ENCODE measurements at places on chromosomes 1 and 21.
A peak's percentile ranks its signal among the peaks of the same experiment; 100 is the strongest.

GRCh38 chr1:116682641-116683221 is 15.2 kb upstream of the IGSF3 start:
- no peak for DNase-seq

- DNase-seq = peak; percentile 14
Observed at GRCh38 chr1:189619682-189620332, 857.9 kb downstream of the BRINP3 start.

GRCh38 chr1:169943963-169944526 is 50.3 kb upstream of the SCYL3 start:
- DNase-seq = no peak

DNA sequence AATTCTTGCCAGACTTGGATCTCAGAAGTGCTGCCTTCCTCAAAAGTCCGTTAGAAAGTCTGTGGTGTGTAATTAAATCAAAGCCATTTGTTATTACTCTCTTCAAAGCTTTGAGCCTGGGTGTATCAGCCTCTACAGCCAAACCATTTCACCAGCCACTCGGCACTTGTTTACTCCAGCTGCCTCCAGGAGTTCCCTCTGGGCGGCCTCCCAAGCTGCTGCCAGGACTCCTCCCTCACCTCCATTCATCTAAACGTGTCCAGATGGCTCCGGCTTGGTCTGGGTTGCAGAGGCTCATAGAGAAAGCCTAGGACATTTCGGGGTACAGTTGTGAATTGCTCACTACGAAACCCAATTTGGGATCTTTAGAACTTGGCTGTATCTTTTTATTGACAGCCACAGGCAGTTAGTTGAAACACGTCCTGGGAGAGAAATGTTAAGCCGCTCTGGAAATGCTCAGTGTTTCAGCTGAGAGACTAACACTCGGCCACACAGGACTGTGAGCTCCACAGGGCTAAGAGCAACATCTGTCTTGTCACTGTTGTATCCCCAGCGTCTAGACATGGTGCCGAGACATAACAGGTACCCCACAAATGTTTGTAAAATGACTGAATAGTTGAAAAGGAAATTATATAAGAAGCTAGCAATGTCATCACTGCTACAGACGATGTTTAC is 116.9 kb upstream of the NGF start:
- no peak for DNase-seq

DNA sequence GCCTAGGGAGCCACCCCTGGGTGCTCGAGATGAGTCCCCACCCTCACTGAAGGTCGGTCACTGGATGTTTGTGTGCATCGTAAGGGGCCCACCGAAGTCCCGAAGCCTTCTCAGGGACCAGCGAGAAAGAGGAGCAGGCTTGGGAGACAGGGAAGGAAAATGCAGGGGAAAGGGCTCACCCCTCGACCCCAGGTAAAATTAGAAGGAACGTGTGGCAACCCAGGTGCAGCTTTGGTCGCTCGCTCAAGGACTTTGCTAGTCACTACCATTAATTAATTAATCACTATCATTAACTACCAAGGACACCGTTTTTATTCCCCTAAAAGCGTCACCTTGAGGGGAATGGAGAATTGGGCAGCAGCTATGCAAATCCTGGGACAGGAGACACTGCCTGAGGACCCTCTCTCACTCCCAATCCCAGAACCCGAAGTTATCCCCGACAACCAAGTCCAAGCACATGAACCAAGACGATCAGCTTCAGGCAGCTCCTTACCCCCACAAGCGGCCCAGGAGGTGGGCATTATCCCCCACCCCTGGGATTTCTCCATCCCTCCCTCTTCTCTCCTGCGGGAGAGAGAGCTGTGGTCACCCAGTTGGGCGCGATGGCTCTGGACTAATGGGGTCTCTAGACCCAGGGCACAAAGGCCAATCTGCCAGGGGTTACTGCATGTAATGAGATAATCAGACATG is 4.2 kb upstream of the SIM2 start:
- DNase-seq = no peak

DNA sequence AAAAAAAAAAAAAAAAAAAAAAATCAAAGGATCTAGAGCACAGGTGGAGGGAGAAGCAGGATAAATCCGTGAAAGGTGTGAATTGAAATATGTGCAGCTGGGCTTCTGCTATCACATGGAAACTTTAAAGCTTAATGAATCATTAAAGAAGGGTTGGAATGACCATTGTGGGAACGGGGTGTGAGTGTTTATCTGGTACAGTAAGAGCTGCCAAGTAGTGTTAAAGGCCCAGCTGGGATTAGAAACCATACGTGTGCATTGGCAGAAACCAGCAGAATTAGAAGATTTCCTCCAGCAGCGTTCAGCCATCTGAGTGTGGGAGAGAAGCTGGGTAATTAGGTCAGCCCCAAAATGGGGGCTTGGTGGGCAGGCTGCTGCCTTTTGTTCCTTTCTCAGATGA is 13.5 kb downstream of the FALEC start:
- no peak for DNase-seq

DNA sequence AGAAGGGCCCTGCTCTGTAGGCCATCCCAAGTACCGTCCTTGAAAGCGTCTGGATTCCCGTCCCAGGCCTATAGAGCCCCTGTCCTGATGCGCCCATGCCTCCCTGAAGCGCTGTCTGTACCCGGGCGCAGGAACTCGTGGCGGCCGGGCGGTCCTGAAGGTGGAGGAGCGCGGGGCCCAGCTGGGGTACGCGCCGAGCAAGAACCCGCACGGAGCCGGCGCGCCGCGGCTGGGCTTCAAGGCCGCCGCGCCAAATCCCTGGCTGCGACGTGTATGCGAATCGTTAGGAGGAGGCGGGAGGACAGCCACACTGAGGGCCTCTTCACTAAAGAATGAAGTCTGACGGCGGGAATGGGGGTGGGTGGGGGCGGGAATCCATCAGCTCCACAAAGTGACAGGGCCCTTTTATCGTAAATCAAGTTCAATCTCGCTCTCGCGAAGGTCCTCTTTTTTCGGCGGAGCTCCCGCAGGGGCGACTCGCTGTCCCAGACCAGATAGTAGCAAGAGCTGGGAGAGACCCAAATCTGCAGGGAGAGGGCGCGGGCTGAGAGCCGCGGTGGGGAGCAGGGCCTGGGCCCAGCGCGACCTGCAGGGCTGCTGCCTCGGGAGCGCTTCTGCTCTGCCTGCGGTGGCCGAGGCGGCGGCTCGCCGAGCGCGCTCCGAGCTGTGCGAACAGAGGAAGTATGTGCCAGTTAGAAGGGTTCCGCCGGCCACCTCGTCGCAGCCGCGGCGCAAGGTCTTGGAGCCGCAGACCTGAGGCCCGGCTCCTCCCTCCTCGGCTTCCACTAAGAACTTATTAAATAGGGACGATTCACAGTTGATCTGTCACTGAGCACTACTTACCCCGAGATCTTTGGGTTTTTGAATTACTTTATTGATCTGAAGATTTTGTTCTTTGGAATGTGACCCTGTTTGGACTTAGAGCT is 10.4 kb downstream of the BARHL2 start:
- no peak for DNase-seq

GRCh38 chr1:245332513-245332912 is 177.7 kb downstream of the KIF26B start:
- DNase-seq = no peak

DNA sequence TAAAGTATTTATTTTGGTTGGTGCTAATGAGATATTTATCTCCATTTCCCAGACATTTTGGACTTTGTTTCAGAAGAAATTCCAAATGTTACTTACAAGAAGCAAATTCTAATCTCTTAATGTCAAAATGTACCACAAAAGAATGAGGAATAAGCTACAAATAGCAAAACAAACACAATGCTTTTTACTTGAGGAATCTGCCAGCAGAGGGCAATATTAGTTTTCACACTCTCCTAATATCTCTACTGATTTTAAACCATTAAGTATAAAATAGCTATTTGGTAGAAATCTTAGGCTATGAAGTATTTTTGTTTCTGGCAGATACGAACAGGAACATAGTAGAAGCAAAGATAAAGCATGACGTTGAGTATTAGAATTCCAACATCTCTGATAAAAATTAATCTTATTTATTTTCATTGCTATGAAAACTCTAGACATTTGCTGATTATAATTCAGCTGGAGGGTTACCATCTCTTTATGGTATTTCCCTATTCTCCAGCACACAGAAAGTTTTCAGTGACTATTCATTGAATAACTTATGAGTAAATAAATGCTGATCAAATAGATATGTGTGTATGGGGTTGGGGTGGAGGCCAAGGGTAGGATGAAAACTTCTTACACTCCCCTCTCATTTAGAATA is 13.4 kb upstream of the HMCN1 start:
- DNase-seq = peak; percentile 36

DNA sequence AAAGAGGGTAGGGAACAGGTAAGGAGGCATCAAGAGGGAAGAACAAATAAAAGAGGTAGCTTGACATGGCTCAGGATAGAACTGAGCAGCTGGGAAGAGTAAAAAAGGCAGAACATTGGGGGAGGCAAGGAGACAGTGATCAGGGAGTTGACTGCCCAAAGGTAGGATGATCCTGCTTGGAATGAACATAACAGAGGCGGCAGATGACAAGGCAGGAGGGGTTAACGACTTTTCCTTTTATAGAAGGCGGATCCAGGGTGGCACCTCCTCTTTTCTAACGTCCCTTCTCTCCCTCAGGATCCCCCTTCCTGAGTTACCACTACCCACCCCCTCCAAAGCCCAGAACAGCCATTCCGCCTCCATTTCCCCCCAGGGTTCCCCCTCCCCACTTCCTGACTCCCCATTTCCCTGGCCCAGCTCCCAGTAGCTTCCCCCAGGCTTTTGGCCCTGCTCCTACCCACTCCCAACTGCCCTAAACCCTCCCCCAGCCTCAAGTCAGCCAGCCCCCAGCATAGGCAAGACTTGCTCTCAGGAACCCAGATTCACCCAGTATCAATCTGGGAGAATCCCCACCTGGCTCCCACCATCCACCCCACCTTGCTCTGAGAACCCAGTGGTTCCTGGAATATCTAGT is 769 bp upstream of the ADAMTS4 start:
- DNase-seq = no peak

DNA sequence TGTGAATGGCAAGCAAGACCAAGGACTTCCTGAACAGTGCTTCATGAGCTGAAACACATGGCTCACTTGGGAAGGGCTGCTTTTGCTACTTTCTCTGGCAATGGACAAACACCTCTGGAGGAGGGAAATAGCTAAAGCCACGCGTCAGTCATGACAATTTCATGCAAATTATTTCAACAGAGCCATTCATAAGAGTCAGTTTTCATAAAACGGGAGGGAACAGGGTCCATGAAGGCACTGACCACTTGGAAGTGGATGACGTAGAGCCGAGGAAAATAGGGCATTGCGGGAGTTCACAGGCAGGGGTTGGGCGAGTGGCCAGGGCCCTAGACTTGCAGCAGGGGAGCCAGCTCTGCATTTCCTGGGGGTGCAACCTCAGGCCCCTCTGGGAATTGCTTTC is 43.9 kb downstream of the SDC3 start:
- no peak for DNase-seq

- peak; percentile 14 for DNase-seq
Observed at GRCh38 chr1:84412316-84412942, 14.1 kb downstream of the DNASE2B start.

- DNase-seq = no peak
Observed at GRCh38 chr1:240401731-240402130, 210.2 kb downstream of the GREM2 start.

GRCh38 chr1:117231748-117232373 is 21.1 kb upstream of the VTCN1 start:
- no peak for DNase-seq

- DNase-seq = peak; percentile 46
Observed at GRCh38 chr1:201882665-201883132, 6.0 kb upstream of the SHISA4 start.

- DNase-seq = no peak
Observed at GRCh38 chr1:234858722-234859121, 248.7 kb upstream of the IRF2BP2 start.

DNA sequence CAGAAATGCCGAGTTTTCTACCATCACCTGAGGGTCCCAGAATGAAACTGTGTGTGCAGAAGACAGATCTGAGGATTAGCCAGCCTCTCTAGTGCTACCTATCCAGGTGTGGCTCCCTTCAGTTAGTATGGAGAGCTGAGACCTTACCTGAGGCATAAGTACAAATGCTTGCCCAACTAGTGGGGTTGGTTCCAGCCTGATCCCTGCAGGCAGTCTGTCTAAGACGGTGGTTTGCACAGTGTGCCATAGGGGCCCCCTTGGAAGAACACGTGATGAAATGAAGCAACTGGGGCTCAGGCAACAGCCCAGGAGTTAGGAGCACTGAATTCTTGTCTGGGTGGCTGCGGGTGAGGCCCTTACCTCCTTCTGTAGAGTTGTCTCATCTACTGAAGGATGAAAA is 15.6 kb downstream of the S100A7A start:
- DNase-seq = no peak

DNA sequence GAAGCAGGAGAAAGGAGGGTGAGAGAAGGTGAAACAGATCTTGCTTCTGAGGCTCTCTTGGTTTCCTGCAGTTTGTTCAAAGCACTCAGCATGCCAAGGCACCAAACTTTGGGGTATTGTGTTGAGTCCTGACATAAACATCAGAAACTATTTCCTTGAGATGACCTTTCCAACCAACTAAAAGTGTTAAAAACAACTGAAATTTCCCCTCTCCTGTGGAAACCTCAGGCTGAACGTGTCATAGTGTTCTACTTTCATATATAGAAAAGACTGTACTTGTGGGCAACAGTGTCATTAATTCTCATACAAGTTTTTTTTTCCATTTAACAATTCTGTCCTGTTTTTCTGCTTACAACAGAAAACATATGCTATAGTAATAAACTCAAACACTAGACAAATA is 6.3 kb upstream of the LYST start:
- no peak for DNase-seq

DNA sequence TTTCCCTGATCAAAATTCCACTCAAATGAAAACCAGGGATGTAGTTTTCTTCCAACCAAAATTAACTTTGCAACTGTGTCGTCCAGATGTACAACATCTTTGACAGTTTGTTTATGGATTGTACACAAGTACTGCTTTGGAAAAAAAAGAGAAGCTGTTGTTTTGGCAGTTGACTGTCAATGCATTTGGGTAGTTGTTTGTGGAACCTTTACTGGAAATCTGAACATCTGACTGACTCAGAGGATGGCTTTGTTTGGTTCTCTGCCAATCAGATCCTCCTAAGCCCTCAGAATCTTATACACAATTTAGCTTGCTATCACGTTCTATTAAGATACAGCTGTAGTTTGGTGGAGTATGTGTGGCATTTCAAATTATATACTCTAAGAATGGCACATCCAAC is 195.0 kb downstream of the KCNK2 start:
- DNase-seq = no peak

DNA sequence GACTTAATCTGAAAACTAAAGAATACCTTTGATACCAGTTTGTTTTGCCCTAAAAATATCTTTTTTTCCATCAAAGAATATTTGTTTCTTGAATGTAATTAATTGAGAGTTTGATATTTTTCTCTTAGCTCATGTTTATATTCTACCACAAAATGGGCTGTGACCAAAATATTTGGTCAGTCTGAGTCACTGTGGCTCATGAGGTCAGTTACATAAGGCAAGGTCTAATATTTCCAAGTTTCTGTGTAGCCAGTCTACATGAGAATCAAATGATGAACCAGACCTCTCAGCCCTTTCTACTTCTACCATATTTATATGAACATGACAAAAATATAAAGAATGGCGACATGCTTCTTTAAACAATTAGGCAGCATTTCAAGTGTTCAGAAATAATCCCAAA is 83.0 kb upstream of the IVNS1ABP start:
- DNase-seq = peak; percentile 36

GRCh38 chr1:3672231-3672970 is 20.1 kb downstream of the TP73 start:
- no peak for DNase-seq

GRCh38 chr1:58158016-58158415 is 388.5 kb downstream of the OMA1 start:
- no peak for DNase-seq

- no peak for DNase-seq
Observed at GRCh38 chr21:28294051-28294450, 698.6 kb downstream of the LTN1 start.

- DNase-seq = no peak
Observed at GRCh38 chr1:243939167-243939848, 89.3 kb upstream of the AKT3 start.
